ENCODE measurements at places on chromosomes 2 and 18. TPM values are rescaled to one million over a fixed set of nuclear protein-coding genes. Genes with fewer than 3 reads are reported as not detected.

NOP58 gene
- total RNA-seq, result 48.5 TPM

PLEK gene
- total RNA-seq, result 1.6 TPM

DNA sequence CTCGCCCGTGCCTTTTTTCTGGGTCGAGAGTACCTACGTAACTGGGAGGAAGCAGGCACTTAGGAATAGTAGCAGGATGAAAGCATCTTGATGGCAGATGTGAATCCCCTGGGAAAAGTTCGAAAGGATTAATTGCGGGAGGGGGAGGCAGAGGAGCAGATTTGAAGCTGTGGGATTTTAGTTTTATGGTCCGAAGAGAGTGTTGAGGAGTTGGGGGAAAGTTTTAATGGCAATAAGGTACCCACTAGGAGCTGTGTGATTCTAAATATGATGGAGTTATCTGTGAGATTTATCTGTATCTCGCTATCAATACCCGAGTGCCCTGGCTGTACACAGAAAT, 1.1 kb downstream of the AGFG1 start:
- no peak for DNase-seq

DNA sequence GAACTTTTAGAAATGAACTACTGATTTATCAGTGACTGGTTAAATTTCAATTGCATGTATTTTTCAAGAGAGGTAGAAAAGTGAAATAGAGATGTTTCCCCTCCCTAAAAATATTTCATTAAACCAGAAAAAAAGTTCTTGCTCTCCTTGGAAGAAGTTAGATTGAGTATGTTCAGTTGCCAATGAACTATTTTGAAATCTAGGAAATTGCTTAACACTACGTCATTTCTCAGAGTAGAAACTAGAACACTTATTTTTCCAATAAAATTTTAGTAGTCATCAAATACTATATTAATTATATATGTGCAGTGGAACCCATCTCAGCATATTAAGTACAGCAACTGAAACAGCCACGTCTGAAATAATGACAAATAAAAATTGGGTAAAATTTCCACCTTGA, 51.8 kb upstream of the STAT1 start:
- no peak for DNase-seq

- DNase-seq, result no peak
Measured at GRCh38 chr2:177332992-177333388, 59.6 kb upstream of the AGPS start.

- no peak for DNase-seq
Measured at GRCh38 chr18:74972354-74972753, 236.6 kb downstream of the PTGR3 start.

CNTNAP5 gene
- 30.6 TPM for total RNA-seq

GPR55 gene
- total RNA-seq, result not detected

MC2R gene
- total RNA-seq, result under 0.01 TPM

GRCh38 chr2:136253288-136254004, 135.5 kb upstream of the CXCR4 start:
- no peak for DNase-seq

GRCh38 chr18:21177822-21178221, 64.2 kb upstream of the GREB1L start:
- no peak for DNase-seq

DNA sequence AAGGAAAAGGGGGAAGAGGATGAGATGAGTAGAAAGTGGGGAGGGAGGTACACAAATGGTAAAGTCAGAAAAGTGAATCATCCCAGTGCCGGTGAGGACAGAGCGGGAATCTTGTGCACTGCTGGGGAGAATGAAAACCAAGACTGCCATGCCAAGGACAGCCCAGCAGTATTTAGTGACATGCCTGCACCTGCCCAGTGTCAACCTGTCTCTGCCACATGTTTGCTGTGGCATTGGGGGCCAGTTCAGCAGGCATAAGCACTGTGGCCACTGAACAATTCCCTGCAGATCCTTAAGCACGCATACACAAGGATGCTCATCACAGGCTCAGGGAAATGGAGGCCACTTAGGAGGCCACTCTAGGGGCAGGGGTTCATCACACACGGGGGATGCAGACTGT, 5.2 kb upstream of the KCNK3 start:
- no peak for DNase-seq

- no peak for DNase-seq
Measured at GRCh38 chr2:198385856-198386255, 581.5 kb downstream of the PLCL1 start.

- no peak for DNase-seq
Measured at GRCh38 chr2:10475221-10475722, 27.1 kb upstream of the ODC1 start.

GRCh38 chr18:31104444-31104843, 2.2 kb upstream of the DSC2 start:
- DNase-seq, result no peak

TRIB2 gene
- 82.7 TPM for total RNA-seq

DNA sequence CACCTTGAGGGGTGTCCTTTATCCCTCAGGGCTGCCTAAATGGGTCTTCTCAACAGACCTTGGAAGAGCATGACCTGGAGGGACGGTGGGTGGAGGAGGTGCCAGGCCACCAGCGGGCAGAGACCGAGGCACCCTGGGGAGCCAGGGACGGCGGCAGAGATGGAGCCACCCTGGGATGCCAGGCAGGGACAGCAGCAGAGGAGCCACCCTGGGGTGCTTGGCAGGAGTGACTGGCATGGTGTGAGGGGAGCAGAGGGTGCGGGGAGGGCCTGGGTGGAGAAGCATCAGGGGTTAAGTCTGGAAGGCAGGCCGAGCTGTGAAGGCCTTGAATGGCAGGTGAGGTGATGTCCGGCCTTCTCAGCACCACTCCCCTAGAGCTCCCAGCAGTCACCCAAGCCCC, 56.1 kb downstream of the CIB4 start:
- DNase-seq, result no peak

- no peak for DNase-seq
Measured at GRCh38 chr18:72232644-72233043, 311.5 kb downstream of the CBLN2 start.
